ENCODE measurements at places on chromosomes 5 and 9. TPM values are rescaled to one million over a fixed set of nuclear protein-coding genes. Genes with fewer than 3 reads are reported as not detected.

GPR151 gene
- total RNA-seq: not detected

SMIM33 gene
- total RNA-seq: not detected

WDR38 gene
- total RNA-seq: not detected

SPATA31C1 gene
- total RNA-seq: not detected

GFPT2 gene
- total RNA-seq: 32.9 TPM

NPR3 gene
- 0.40 TPM for total RNA-seq

CCDC192 gene
- total RNA-seq: 0.27 TPM

C5orf52 gene
- not detected for total RNA-seq

LRRTM2 gene
- total RNA-seq: 0.03 TPM

CD72 gene
- not detected for total RNA-seq

GRIN3A gene
- not detected for total RNA-seq

CCDC187 gene
- total RNA-seq: under 0.01 TPM

CDH6 gene
- 1.8 TPM for total RNA-seq

FABP6 gene
- 18.0 TPM for total RNA-seq

ADAMTS13 gene
- 3.9 TPM for total RNA-seq

PLPP6 gene
- 11.3 TPM for total RNA-seq

EGFL7 gene
- 21.5 TPM for total RNA-seq

GTF3C4 gene
- total RNA-seq: 19.3 TPM

RECK gene
- 4.5 TPM for total RNA-seq

ACSL6 gene
- 0.34 TPM for total RNA-seq

WNT8A gene
- not detected for total RNA-seq

IRX2 gene
- total RNA-seq: not detected

PCDHGA2 gene
- total RNA-seq: 1.0 TPM

ROR2 gene
- total RNA-seq: not detected

SSBP2 gene
- total RNA-seq: 9.7 TPM

GMCL2 gene
- not detected for total RNA-seq

TMEM245 gene
- 19.0 TPM for total RNA-seq

SAXO1 gene
- total RNA-seq: not detected
